PC-3 (cell line): ENCODE measurements at places on chromosomes 7 and 10.

GRCh38 chr7:139799586-139799985 lies 21.8 kb upstream of the HIPK2 start:
- peak; percentile 28 for DNase-seq

GRCh38 chr7:28145090-28145626 lies 35.4 kb downstream of the JAZF1 start:
- DNase-seq, result no peak

GRCh38 chr7:47506382-47507339 lies 75.2 kb downstream of the TNS3 start:
- DNase-seq, result no peak

DNA sequence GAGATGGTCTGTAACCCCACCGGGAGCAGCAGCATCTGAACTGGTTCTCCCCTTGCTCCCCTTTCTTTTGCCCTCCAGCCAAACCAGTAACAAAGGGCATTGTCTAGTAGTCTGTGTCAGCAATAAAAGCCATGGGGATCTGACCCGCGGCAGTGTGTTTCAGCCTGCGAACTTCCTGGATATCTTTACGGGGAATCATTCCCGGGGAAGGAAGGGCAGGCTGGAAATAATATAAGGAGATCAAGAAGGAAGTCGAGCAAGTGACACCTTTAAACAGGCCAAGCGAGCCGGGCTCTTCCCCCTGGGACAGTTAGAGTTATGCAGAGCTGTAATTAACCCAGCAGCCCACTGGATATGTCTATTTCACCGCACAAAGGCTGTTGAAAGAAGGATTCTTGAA lies 661.2 kb upstream of the GALNT17 start:
- no peak for DNase-seq

GRCh38 chr7:31776616-31777015 lies 89.6 kb downstream of the PPP1R17 start:
- DNase-seq, result peak; percentile 89

DNA sequence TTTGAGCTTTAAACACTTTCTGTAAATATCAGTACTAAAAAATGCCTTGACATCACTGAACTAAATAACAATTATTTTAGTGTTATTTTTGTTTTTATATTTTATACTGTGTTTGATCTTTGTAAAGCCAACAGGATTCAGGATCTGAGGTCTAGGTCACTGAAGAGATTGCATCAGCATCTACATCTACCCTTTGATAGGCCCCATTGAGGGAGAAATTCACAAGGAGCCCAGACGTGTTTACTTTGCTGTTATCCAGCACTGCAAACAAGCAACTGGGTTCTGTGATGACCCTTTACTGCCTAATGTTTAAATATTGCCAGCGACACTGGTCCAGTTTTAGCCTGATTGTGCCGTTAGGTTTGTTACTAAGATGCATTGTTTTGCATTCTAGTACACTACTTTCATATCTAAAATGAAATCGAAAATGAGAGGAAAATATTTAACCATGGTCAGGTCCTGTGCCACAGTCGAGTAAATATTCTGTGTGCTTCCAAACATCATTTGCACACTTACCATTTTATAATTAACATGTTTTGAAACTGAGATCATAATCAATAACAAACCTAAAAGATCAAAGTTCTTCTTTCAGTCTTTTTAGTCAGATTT lies 48.7 kb downstream of the SP8 start:
- DNase-seq, result no peak

GRCh38 chr7:67809586-67809985 lies 813.0 kb downstream of the TYW1 start:
- DNase-seq, result no peak

- DNase-seq, result peak; percentile 70
These were observed 259.9 kb downstream of the CACNA2D1 start for GRCh38 chr7:82183634-82184033.

GRCh38 chr10:44914891-44915290 lies 3.8 kb downstream of the TMEM72 start:
- DNase-seq, result no peak

DNA sequence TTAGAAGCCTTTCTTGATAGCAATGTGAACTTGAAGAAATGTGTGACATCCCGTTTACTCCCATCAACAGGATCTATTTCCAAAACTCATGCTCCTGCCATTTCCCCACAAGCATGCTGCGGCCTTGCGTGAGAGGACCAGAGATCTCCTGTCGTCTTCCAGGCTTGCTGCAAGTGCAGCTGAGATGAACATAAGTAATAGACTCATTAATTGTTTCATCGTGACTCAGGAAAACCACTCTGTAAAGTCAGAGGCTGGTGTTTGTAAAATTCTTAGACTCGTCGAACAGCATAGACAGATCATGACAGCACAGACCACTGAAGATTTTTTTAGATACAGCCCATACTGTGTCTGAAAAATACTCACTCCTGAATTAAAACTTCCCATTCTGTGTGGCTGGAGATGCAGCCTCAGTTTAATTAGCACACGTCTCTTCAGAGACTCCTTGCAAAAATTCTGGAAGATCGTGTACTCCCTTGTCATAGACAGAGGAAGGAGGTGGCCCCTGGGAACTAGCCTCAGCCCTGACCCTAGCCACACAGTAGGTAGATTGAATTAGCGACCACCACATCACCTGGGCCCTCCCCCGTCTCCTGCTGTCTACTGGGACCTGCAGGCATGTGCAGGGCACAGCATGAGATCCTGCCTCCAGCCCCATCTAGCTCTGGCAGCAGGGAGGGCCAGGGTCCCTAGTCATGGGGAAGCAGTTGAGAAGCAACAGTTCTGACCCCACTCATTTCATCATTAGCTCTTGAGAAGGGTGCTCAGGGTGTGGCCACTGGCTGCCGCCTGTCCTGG lies 226.0 kb downstream of the CELF2 start:
- no peak for DNase-seq

DNA sequence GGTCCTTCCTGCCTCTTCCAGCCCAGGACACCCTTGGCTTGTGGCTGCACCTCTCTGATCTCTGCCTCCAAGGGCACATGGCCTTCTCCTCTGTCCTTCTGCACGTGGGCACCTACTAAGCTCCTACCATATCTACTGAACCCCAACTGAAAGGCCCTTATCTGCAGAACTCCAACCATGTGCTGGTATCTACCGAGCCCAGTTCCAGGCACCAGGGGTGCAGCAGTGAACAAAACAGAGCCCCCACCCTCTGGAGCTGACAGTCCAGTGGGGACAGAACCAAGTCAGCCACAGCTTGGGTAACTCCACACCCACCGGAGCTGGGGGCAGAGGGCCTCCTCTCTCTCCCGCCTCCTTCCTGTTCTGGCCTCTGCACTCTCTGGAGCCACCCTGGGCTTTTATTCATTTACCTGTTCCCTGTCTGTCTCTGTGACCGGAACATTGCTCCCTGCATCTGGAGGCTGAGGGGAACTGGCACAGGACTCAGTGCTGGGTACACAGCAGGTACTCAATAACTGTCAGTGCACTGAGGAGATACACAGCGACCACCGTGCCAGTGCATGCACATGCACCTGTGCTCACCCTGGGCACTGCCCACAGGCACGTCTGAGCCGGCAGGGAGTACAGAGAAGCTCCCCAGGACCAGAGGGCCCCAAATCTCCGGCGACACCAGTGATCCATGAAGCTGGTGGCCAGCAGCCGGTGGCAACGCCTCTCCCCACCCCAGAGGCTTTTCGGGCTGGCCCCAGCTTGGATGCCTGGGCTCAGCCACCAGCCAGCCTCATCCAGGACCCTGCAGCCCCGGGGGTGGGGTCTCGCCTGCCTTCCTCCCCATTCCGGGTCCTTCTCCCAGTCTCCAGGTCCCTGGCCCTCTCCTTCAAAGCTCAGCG lies 2.0 kb downstream of the MICALL2 start:
- no peak for DNase-seq

- DNase-seq, result no peak
These were observed 41.0 kb downstream of the SNX10 start for GRCh38 chr7:26332698-26333097.

DNA sequence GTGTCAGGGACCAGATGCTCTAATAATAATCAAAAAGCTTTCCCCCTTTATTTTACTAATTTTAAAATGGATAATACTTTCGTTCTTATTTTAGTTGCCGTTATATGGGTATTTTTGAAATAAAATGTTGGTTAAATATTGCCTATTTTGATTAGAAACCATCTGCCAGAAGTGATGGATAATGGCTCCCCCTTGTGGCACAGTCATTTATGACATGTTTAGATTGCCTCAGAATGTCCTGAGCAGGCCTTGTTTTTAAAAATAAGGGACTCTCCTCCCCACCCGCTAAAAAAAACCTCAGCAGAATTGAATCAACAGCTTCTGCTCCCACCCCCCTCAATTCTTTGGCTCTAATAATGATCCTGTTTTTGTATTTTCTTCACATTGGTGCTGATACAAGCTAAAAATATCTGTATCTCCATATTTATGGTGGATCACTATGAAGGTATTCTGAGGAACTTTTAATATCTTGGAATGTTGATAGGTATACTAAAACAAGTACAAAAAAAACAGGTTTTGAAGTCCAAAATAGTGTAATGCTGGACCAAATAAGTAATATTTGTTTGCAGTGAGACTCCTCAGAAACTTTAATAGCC lies 38.8 kb downstream of the TMEM60 start:
- DNase-seq, result peak; percentile 83

DNA sequence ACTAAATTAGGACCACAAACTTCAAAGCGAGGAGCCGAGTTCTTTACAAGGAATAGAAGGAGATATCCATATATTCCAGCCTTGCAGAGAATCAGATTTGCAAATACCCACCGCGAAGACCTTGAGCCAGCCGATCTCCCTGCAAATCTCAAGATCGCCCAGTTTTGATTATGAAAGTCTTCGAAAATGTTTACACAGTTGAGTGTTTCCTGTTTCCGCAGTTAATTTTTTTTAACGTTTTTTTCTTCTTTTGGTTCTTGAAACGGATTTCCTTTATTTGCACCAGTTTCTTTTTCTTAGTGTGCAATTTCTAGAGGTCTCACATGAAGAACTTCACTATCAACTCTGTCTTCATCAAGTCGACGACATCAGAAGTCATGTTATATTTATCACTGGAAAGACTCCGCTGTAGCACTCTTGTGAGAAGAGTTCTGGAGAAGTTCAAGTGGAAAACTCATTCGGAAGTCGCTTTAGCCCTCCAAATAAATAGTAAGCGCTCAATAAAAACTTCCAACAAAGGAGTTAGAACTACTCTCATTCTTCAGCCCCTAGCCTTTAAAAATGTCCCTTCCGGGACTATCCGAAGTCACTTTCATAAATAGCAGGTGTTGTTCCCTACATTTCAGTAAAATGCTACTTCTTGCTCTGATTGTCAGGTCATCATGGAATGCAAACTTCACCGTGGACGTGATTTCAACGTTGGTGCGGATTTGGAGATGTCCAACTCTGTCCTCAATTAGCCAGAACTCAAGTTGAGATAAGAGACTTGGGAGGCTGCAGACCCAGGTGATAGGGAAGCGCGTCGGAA lies 11.9 kb upstream of the SPAG6 start:
- DNase-seq, result no peak

DNA sequence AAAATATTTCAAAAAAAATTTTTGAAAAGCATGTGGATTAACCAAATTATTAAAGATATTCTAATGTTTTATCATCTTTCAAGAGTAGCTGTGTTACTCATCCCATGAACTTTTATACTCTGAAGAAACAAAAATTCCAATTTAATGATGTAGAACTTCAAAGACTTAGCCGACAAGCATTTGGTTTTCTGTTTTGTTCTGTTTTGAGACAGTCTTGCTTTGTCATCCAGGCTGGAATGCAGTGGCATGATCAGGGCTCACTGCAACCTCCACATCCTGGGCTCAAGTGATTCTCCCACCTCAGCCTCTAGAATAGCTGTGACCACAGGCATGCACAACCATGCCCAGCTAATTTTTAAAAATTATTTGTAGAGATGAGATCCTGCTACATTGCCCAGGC lies 17.8 kb upstream of the LCOR start:
- peak; percentile 60 for DNase-seq

- DNase-seq, result no peak
These were observed 51.9 kb upstream of the VIPR2 start for GRCh38 chr7:159196584-159196983.

- no peak for DNase-seq
These were observed 9.5 kb upstream of the URGCP start for GRCh38 chr7:43915907-43916306.
